Cerebellar nuclear complex (tissue), 1 donor: ENCODE measurements at places on chromosomes 3 and 15.

GRCh38 chr3:83003917-83004316 lies 1242.5 kb upstream of the GBE1 start:
- no peak for DNase-seq

DNA sequence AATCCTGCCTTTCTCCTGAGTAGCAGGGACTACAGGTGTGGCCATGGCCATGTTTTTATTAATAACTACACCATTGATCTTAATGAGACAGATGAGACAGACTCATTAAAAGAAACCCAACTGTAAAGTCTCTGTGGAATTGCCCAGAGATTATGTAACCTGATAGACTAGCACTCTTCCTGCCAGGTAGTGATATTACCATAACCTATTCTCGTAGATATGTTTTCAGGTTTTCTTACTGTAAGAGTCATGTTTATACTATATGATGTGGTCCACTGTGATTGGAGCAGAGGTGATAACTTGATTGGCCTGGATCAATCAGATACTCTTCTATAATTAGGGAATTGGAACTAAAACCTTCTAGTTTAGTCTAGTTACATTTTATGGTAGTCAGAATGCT lies 93.7 kb downstream of the NFKBIZ start:
- DNase-seq = no peak

- no peak for DNase-seq
Observed at GRCh38 chr15:39403640-39404117, 177.2 kb upstream of the THBS1 start.

DNA sequence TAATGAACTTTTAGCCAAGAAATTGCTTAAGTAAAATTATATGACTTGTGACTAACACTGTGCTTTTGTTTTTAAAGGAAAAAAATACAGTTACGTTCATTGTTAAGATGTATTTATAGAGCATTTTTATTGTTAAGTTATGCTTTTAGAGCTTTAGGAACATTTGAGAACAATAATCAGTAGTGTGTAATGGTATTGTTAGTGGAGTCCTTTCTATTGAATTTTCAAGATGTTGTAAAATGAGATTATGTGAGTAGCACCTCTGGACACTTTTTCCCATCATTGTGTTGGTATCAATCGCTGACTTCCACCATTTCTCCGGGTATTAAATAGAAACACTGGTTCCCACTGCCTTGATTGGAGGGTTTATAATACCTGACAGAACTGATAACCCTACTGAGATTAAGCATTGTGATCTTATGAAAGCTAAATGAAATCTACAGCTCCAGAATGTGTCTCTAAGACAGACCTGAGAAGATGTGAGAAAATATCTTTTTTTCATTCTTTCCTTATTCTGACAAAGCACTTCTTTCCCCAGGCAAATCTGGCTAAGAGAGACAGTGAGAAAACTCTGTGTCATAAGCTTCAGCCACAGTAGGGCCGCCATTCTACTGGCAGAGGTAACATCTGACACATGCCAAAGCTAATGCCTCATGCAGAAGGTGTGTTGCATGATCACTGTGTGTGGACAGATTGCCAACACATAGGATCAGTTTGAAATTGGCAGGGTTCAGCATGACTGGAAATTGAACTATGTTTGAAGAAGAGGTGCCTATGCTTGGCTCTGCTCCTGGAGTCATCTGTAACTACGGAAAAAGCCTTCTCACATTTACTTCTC lies 610.8 kb downstream of the MECOM start:
- no peak for DNase-seq

DNA sequence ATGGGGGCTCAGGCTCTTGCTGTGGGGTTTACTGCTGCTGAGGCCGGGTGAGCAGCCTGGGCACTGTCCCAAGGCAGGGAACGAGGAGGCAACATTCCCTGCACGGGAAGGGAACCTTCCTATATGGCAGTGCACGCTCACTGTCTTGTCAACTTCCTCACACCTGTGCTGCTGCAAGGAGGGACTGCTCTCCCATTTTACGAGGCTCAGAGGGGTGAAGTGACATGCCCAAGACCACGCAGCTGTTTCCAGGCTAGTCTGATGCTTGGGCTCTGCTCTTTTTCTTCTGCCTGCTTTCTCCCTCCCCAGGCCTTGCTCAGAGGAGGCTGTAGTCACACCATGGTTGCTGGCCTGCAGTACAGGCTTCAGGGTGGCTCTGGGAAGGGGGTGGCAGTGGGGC lies 41.5 kb downstream of the SPSB4 start:
- no peak for DNase-seq

GRCh38 chr15:28265334-28266019 lies 56.5 kb downstream of the HERC2 start:
- no peak for DNase-seq

DNA sequence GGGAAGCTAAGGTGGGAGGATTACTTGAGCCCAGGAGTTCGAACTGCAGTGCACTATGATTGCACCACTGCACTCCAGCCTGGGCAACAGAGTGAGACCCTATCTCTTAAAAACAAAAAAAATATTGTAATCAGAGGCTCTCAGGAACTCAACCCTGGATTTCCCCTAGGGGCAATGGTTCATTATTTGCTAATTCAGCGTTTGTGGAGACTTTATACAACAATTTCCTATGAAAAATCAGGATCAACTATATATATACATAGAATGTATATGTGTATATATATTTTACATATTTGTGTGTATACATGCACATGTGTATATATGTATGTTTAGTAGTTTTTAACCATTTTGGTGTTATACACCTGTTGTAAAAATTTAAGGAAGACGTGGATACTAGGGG lies 463.1 kb downstream of the FHIT start:
- DNase-seq = no peak

- no peak for DNase-seq
Observed at GRCh38 chr15:69490356-69491037, 37.9 kb downstream of the RPLP1 start.

- no peak for DNase-seq
Observed at GRCh38 chr3:87333393-87333892, 57.1 kb upstream of the POU1F1 start.

DNA sequence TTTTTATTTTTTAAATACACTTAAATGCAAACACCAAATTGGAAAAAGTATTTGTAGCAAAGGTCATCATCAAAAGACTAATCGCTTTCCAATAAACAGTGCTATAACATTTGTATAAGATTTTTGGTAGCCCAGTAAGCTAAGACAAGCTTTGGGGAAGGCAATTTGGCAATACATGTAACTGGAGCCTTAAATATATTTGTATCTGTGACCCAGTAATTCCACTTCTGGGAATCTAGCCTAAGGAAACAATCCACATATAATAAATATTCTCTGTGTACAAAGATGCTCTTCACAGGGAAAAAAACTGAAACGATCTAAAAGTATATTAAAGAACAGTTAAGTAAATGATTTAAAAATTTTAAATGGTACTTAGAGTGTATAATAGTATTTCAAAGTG lies 65.5 kb upstream of the TJP1 start:
- no peak for DNase-seq

- DNase-seq = no peak
Observed at GRCh38 chr3:27467545-27467944, 16.6 kb downstream of the SLC4A7 start.

GRCh38 chr3:157061265-157061664 lies 98.7 kb downstream of the CCNL1 start:
- no peak for DNase-seq

DNA sequence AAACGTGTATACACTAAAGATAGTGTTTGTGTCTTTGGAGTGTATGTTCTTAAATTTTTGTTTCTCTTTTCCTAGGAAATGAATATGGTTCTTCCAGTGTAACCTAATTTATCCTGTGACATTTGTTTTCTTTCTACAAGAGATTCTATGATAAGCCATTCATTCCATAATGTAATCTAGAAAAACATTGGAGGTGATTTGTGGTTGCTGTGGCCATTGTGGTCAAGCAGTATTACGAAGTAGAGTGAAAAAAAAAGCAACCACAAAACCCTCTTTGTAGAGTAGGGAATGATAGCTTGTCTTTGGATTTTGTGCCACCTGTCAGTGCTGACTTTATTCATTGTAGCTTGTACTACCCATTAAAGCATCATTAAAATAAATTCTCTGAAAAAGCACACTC lies 1209.6 kb downstream of the ZPLD1 start:
- DNase-seq = no peak

GRCh38 chr3:183762304-183762703 lies 63.1 kb downstream of the MAP6D1 start:
- DNase-seq = no peak

- no peak for DNase-seq
Observed at GRCh38 chr15:69359722-69360121, 54.4 kb upstream of the KIF23 start.

DNA sequence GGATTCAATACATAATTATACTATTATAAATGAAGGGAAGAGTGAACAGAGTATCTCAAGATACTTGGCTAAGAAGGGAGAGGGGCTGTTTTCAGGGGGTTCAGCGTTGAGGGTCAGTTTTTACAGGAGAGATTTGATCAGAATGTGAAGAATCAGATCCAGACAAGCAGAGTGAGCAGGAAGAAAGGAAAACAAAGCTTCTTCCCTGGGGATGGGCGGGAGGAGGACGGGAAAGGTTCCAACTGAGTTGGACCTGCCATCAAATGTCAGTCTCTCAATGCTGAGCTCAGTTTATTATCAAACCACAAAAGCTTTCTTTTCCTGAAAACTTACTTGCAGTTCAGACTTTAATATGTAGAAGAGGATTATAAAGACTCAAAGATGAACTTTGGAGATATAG lies 6.0 kb upstream of the MELTF start:
- DNase-seq = no peak

DNA sequence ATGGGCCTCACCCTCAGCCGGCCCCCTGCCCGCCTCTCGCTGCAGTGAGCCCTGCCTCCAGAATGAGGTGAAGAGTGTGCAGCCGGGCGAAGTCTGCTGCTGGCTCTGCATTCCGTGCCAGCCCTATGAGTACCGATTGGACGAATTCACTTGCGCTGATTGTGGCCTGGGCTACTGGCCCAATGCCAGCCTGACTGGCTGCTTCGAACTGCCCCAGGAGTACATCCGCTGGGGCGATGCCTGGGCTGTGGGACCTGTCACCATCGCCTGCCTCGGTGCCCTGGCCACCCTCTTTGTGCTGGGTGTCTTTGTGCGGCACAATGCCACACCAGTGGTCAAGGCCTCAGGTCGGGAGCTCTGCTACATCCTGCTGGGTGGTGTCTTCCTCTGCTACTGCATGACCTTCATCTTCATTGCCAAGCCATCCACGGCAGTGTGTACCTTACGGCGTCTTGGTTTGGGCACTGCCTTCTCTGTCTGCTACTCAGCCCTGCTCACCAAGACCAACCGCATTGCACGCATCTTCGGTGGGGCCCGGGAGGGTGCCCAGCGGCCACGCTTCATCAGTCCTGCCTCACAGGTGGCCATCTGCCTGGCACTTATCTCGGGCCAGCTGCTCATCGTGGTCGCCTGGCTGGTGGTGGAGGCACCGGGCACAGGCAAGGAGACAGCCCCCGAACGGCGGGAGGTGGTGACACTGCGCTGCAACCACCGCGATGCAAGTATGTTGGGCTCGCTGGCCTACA lies 8.5 kb downstream of the GRM2 start:
- DNase-seq = no peak

- DNase-seq = no peak
Observed at GRCh38 chr3:162568706-162569105, 1072.1 kb downstream of the OTOL1 start.

GRCh38 chr3:128283421-128283820 lies 130.1 kb downstream of the EEFSEC start:
- DNase-seq = no peak

DNA sequence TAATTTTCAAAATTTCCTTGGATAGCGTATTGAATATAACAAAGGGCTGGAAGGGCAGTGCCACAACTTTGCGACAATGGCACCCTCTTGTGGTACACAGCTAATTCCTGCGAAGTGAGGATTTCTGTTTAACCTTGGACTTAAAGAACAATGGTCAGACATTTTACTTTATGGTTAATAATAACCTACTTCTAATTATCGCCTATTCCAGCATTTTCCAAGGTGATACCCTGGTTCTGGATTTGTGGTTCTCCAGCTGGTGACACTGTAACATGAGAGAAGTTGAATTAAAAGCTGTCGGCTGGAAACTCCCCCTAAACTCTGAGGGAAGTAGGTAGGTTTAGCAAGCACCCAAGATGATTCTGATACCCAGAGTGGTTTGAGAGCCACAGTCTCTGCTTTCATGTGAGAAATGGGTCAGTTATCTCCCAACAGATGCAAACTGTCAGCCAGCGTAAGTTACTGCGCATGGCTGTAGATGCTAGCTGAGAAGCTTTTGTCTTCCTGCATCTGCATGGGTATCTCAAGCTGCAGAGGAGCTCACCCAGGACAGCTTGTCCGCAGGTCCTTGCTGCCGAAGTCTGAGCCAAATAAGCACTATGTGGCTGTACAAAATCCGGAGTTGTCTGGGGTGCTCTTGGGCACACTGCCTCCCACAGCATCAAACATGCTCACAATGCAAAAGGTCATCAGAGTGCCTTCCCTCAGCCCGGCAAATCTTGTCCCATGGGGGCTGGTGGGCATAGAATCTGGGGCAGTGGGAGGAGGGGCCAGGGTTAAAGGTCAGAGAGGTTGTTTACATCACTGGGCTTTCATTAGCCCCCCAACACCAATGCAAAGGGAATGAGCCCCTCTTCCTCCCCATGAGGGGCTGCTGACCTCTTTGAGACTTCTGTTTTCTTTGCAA lies 6.6 kb upstream of the CHSY1 start:
- no peak for DNase-seq

GRCh38 chr15:75352186-75353080 lies 5.6 kb downstream of the NEIL1 start:
- DNase-seq = no peak

DNA sequence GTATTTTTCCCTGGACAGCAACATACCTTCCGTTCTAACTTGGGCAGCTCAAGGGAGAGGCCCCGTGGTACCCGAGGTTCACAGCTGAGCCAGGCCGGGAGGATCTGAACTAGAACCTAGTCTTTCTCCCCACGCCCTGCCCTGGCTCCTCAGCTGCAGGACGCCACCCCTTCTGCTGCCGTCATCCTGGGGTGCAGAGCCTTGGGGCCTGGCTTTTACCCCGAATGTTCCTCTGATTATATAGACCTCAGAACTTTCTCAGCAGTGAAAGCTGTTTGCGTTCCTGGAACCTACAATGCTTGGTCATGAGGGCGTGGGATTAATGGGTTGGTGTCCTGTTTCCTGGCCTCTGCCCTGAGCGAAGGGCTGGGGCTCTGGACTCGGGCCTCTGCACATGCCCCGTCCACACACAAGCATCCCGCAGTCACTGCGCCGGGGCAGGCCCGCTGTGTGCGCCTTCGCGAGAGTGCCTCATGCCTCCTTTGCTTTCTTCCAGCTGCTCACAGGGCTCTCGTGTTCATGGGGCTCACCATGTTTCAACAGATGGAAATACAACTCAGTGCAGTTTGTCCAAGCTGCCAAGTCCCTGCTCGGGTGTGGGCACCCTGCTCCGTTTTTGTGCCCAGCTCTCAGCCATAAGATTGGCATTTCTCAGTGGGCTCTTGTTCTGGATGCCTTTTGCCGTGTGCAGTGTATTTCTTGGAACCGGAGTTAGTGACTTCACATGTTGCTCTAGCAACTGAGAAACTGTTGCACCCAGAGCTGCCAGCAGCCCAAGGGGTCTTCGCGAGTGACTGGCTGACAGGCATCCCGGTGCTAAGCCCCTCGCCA lies 20.4 kb downstream of the SYNM start:
- DNase-seq = no peak
